Right forelimb (tissue), 1 donor: ENCODE measurements at places on chromosomes 5 and 9.
A peak's percentile ranks its signal among the peaks of the same experiment; 100 is the strongest.

GRCh38 chr5:166119506-166119905 lies 2171.9 kb upstream of the WWC1 start:
- no peak for DNase-seq

- no peak for DNase-seq
These were observed 24.1 kb downstream of the PTGES start for GRCh38 chr9:129728744-129729143.

DNA sequence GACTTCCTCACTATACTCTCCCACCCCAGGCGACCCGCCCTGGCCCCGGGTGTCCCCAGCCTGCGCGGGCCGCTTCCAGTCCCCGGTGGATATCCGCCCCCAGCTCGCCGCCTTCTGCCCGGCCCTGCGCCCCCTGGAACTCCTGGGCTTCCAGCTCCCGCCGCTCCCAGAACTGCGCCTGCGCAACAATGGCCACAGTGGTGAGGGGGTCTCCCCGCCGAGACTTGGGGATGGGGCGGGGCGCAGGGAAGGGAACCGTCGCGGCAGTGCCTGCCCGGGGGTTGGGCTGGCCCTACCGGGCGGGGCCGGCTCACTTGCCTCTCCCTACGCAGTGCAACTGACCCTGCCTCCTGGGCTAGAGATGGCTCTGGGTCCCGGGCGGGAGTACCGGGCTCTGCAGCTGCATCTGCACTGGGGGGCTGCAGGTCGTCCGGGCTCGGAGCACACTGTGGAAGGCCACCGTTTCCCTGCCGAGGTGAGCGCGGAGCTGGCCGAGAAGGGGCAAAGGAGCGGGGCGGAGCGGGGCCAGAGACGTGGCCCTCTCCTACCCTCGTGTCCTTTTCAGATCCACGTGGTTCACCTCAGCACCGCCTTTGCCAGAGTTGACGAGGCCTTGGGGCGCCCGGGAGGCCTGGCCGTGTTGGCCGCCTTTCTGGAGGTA lies 2.1 kb downstream of the CA9 start:
- peak; percentile 84 for DNase-seq

DNA sequence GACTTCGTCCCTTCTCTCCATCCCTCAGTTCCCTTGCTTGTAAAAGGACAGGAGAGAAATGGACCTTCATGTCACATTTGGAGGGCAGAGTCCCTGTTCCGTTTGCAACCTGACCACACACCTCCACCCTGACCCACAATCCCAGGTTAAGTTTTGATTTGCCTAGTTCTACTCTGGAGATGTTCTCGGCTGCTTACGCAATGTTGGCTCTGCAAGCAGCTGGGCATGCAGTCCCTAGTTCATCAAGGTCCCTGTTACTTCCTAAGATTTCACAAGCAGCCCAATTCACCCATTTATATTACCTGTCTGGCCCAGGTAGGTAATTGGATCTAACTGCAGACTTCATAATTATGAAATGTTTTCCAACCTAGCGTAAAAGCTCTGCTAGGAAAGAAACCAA lies 28.8 kb downstream of the SLIT3 start:
- DNase-seq: no peak

DNA sequence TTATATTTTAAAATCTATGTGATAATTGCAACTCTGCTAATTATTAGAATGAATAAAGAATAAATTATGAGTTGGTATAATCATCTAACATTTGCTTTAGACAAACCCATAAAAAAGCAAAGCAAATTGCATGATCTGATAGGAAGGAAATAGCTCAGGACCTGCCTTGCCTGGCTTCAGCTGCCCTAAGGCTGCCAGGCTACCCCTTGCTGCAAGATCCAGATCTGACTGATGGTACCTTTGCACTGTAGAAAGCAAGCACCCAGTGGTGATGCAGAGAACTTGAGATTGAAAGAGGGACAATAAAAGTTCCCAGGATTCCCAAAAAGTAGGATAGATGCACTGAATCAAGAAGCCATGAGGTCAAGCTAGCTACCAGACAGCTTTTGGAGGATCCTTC lies 100.9 kb upstream of the FSTL4 start:
- DNase-seq: no peak
